LHCN-M2 (cell line): ENCODE measurements at places on chromosomes 16 and 17.

DNA sequence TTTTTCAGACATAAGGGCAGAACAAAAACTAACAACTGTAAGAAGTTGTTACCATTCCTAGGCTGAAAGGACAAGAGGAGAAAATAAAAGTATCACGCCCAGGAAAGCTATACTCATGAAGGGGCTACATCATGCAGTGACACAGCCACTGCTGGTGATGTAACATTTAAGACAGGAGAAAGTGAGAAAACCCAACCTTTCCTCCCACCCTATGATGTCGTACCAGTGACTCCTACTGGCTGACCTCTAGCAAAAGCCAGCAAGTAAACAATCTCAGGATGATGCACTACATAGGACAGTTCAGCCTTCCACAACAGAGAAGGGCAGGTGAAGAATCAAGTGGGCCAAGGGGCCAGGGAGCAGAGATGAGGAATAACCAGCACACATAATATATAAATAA lies 14.0 kb upstream of the OR1E2 start:
- DNase-seq = peak; percentile 5

GRCh38 chr16:72083778-72084404 lies 9.5 kb downstream of the TXNL4B start:
- DNase-seq = no peak

GRCh38 chr17:75404731-75405364 lies 630 bp downstream of the GRB2 start:
- DNase-seq = peak; percentile 29

- no peak for DNase-seq
Observed at GRCh38 chr17:2796164-2797125, at the start of gene RAP1GAP2. Gene RAP1GAP2, plus strand, starts transcription at chr17:2796438. Its CDS starts 90 bp downstream, at chr17:2796528.

DNA sequence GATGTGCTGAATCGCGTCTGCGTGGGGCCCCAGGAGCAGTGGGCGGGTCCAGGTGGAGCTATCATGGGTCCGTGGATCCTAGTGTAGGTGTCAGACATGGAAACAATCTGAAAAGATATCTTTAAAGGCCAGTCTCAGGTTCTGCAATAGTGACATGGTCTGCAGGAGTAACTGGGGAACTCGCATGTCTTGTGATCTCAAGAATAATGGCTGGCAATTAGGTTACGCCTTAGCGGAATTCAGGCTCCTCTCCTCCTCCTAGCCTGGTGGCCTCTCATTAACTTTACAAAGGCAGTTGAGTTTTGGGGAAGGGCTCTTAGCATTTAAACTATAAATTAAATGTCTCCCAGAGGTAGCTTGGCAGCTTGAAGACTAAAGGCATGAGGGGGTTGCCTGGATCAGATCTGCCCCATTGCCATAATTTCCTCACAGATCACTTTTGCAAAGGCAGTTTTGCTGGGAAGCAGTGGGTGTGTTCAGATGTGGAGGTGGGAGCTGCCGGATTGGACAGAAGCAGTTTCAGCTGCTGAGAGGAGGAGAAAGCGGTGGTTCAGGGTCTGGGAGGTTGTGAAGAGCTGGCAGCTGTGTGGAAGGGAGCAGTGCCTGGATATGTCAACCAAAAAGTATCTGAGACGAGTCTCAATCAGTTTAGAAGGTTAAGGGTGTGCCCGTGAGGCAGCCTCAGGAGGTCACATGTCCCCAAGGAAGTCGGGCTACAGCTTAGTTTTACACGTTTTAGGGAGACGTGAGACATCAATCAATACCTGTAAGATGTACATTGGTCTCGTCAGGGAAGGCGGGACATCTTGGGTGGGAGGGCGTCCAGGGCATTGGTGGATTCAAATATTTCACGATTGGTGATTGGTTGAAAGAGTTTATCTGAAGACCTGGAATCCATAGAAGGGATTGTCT lies 2.7 kb downstream of the TBCD start:
- DNase-seq = peak; percentile 37

DNA sequence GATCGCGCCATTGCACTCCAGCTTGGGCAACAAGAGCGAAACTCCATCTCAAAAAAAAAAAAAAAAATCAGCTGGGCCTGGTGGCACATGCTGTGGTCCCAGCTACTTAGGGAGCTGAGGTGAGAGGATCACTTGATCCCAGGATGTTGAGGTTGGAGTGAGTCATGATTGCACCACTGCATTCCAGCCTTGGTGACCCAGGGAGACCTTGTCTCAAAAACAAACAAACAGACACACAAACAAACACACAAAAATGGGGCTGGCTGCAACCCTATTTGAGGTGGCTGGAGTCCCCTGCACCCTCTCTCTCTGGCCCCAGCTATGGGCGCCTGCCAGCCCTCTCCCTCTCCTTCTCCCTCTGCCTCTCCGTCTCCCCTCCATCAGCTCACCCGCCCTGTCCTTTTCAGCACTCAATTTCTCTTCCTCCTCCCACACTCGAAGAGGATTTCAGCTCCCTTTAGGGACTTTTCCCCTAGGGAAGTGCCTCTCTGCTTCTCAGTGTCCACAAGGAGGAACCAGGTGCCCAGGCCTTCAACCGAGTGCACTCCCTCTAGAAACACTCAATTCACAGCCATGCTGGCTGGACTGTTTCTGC lies 17.5 kb upstream of the TFAP4 start:
- peak; percentile 93 for DNase-seq

GRCh38 chr17:47792979-47793378 lies 28.6 kb downstream of the OSBPL7 start:
- DNase-seq = no peak

DNA sequence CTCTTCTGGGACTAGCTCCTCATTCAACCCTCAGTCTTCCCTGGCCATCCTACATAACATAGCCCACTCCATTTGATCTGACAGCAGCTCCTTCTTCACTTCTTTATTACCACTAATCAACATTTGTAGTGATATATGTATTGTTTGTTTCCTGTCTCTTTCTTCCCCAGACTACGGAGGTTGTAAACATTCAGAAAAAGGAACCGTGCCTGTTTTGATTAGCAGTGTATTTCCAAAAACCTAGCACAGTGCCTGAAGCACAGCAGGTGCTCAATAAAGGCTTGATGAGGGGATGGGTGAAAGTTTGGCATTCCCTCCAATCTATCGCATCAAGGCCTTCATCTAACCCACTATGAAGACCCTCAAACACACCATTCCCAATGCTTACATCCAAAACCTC lies 150.8 kb downstream of the XYLT1 start:
- DNase-seq = no peak
